ENCODE measurements at places on chromosomes 11 and 22. TPM values are rescaled to one million over a fixed set of nuclear protein-coding genes. Genes with fewer than 3 reads are reported as not detected.

DMC1 gene
- 1.1 TPM for total RNA-seq

CATSPER1 gene
- total RNA-seq = not detected

SLC22A6 gene
- total RNA-seq = not detected

RIC3 gene
- total RNA-seq = 41.1 TPM

HORMAD2 gene
- not detected for total RNA-seq

HIC2 gene
- 4.7 TPM for total RNA-seq

PRR33 gene
- not detected for total RNA-seq

LRP4 gene
- total RNA-seq = 2.8 TPM

TBC1D22A gene
- 26.7 TPM for total RNA-seq

DPAGT1 gene
- total RNA-seq = 42.8 TPM
